PC-9 (cell line): ENCODE measurements at places on chromosomes 5 and 9. TPM values are rescaled to one million over a fixed set of nuclear protein-coding genes. Genes with fewer than 3 reads are reported as not detected.

DNA sequence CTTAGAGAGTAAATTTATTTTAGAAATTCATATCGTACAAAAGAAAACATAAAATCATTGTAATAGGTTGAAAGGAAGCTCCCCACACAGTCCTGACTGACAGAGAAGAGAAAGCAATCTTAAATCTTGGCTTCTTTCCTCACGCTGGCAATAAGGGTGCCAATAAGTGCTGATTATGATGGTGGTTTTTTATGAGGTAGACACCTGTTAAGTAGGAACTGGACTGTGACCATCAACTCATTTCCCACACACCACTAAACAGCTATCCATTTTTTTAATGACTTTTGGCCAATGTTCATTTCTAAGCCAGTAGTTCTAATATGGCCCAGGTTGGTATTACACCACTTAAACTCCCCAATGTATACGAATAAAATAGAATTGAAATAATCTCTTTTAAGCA is 893.5 kb upstream of the NUDT12 start:
- no peak for DNase-seq

ICE1 gene
- 59.1 and 68.4 TPM in 2 replicates for total RNA-seq

DNA sequence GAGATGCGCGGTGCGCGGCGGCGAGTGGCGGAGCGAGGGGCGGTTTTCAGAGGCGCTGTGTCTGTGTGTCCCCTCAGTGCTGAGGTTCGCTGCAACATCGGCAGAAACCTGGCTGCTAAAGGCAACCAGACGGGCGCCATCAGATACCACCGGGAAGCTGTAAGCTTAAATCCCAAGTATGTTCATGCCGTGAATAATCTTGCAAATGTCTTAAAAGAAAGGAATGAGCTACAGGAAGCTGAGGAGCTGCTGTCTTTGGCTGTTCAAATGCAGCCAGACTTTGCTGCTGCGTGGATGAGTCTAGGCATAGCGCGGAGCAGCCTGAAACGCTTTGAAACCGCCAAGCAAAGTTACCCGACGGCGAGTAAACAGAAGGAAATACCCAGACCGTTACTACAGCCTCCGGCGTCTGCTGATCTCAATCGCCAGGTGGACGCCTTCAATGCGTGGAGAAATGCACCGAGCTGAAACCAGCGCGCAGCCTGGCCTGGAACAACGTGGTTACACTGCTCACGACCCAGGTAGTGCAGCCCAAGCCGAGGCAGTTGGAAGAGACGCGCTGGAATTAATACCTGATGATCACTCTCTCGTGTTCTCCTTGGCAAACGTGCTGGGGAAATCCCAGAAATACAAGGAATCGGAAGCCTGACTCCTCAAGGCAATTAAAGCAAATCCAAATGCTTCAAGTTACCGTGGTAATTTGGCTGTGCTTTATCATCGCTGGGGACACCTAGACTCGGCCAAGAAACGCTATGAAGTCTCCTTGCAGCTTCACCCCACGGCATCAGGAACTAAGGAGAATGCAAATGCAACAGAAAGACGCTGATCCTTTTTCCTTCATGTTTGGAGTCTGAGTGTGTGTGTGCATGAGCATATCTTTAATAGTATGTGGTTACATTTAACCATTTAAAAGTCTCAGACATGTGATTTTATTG is 15.9 kb downstream of the OR2V1 start:
- no peak for DNase-seq

- no peak for DNase-seq
These were observed 187.3 kb upstream of the PIK3R1 start for GRCh38 chr5:68028131-68028727.

- DNase-seq = no peak
These were observed 428.2 kb upstream of the CTNND2 start for GRCh38 chr5:12332480-12332879.

DNA sequence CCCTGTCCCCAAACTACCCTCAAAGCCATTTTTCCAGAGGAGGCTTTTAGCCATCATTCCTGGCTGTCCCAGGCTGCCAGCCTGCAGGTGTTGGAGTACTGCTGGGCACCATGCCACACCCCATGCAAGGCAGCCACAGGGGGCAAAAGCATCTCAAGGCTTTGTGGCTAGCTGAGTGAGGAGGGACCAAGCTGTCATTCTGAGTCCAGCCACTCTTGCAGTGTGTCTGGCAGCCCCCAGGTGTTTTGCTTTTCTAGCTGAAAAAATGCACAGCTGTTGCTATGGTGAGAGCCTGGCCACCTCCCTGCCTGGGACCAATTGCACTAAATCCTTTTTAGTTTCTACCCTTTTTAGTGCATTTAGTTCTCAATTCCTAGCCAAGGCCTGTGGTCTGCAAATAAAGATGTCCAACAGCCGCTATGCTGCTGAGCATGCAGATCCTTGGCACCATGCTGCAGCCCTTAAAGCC is 50.4 kb upstream of the PTGS1 start:
- no peak for DNase-seq

C9orf57 gene
- not detected in 2 replicates for total RNA-seq

GRCh38 chr5:64165500-64166200 is at the start of gene RNF180:
TSS of gene RNF180 (plus strand) at chr5:64165843. CDS start at chr5:64200808, 34,965 bp downstream.
- no peak for DNase-seq

PHF2 gene
- 24.5 and 26.3 TPM in 2 replicates for total RNA-seq

- no peak for DNase-seq
These were observed 255.4 kb downstream of the IRX2 start for GRCh38 chr5:2496126-2496525.

EGFLAM gene
- not detected in 2 replicates for total RNA-seq

DNA sequence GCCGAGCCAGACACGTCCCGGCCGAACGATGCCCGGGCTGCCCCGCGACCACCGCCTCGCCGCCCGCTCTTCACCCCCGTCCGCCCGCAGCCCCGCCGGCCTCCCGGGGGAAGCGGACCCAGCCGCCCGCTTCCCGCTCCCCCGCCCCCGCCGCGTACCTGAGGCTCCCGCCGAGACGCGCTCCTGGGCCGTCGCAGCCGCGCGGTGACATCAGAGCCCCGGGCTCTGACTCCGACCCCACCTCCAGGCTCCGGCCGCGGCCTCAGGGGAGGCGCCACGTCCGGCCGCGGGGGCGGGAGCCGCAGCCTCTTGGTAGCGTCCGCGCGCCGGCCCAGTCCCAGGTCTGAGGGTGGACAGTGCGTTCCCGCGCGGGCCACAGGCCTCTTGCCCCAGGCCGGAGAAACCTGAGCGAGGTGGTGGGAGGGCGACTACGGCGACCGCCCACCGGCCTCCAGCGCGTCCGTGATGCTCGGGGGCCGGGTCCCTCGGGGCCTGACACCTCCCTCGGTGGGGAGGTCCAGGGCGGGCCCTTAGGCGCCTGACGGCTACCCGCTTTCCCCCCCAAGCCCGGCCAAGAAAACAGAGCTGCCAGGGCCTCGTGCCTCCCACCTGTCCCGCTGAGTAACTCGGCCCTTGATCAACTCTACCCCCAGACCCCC is at the start of gene SHROOM1:
SHROOM1 (minus strand) TSS at position 212 of the 659 bp plus-strand sequence. CDS start 4,507 bp downstream, outside the sequence.
- DNase-seq = peak; percentile 68

GRCh38 chr9:133430244-133430643 is 8.1 kb downstream of the ADAMTS13 start:
- DNase-seq = no peak

DNA sequence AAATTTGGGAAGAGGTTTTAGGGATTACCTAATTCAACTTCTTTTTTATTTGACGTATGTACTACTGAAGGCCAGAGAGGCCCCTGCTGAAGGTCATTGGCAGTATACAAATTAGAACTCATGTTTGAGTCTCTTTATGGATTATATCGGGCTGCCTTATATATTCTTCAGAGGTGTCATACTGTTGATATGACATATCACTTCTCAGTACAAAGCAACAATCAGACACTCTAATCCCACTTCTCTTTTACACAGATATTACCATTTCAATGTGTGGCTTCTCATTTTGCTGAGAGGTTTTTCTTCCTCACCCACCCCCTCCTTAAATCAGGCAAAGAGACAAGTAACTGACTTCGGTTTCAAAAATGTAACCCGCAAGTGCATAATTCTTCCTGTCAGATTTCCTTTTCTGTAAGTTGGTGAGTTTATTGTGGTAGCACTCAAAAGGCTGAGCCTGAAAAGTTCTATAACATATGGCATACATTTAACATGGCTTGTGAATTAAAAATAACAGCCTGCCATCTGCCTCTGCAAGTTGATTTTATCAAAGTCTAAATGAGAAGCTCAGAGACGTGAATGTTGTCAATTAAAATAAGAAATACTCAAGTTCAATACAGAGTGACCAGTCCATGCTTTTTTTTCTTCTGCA is 163.6 kb upstream of the RORB start:
- no peak for DNase-seq

MEIKIN gene
- total RNA-seq = not detected in 2 replicates

DNA sequence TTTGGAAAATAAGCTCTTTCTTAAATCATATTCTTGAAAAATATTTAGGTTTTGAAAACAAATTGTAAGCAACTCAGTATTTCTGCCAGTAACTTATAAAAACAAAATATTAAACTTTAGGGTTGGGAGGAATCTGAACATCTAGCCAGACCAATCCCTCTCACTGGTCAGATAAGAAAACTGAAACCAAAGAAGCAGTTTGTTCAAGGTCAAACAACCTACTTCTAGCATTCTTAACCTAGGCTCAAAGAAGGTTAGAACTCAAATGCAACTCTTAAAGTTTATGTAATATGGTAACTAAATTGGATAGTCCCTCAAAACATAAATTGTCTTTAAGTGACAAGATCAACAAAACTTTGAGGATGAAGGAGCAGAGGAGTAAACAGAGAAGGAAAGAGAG is 374.9 kb upstream of the TNC start:
- no peak for DNase-seq

GLRA1 gene
- not detected in 2 replicates for total RNA-seq

GRCh38 chr5:176596689-176597416 is 13.1 kb downstream of the GPRIN1 start:
- no peak for DNase-seq

DNA sequence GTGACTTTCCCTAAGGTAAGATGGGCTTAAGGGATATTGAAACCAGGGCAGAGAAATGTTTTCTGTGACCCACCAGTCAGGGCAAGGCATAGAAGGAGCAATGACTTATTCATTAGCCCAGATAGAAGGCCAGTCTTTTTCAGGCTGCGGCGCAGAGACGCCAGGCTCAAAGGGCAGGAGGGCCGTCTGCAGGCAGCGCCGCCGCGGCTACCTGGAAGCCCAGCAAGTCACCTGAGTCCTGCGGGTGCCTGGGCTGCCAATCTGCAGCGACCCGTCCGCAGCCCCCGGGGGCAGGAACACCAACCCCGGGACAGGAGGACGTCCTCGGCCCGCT is 322 bp upstream of the SH3GL2 start:
- DNase-seq = no peak

SPINK13 gene
- total RNA-seq = not detected in 2 replicates

GRCh38 chr5:125798307-125798706 is 624.9 kb upstream of the GRAMD2B start:
- no peak for DNase-seq

DNA sequence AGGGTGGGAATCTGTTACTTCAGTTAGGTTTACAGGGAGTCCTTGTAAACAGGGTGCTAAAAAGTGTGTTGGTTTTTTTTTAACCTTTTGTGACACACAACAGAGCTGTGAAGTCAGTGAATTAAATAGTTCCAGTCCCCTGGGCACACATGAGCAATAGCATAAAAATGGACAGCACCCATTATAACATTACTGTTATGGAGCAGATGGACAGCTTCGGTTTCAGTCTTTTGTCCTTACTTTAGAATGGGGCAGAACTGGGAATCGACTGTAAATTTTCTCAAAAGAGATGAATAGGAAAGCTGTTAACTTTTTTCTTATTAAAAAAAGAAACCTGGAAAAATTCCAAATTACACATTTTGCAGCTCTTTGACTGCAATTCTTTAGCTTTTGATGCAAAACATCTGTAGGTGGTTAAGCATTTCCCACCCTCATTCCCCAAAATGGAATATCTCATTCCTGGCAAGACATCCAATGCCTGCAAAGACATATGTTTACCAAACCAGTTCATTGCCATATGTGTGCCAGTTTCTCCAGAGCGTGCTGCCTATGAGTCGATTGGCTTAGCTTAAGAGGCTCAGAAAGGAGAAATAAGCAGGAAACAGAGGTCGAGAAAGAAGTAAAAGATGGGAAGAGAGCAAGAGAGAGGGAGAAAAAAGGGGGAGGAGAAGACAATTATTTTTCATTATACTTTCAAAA is 212.3 kb upstream of the TMEM161B start:
- no peak for DNase-seq

SPATA31A6 gene
- not detected in 2 replicates for total RNA-seq

GRCh38 chr9:6557883-6558616 is 87.5 kb downstream of the GLDC start:
- no peak for DNase-seq

DNA sequence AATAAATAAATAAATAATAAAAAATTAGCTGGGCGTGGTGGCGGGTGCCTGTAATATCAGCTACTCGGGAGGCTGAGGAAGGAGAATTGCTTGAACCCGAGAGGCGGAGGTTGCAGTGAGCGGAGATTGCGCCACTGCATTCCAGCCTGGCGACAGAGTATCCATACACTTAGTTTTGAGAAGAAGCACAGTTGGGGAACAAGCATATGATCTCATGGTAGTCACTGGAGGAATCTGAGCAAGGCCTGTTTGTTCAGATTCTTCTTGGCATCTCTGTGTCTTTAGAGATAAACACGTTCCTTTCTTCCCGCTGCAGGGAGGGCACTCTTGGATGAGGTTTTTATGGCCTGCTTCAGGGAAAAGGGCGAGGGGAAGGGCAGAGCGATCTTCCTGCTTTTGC is 15.6 kb upstream of the DENND1A start:
- no peak for DNase-seq

DNA sequence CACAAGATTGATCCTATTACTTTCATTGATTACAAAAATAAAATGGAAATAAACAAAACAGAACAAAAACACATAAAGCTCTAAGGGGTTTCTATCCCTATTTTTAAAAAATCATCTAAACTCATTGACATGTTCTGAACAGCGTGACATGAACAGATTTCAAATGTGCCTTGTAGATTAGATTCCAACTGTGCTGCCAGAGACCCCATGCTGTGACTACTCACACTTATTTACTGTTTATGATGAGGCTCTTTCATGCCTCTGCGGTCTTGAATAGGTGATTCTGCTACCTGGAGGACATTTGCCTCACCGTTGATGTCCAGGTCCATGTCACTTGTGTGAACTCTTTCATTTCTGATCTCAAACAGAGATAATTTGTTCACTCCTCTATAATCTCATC is 990.2 kb downstream of the CDH12 start:
- DNase-seq = no peak

- no peak for DNase-seq
These were observed 24.0 kb downstream of the VLDLR start for GRCh38 chr9:2645569-2645968.

LECT2 gene
- total RNA-seq = not detected in 2 replicates

- DNase-seq = no peak
These were observed 13.9 kb upstream of the FEM1C start for GRCh38 chr5:115558388-115558956.

GRCh38 chr9:129250786-129251185 is 72.7 kb upstream of the IER5L start:
- peak; percentile 45 for DNase-seq

GRCh38 chr9:91146391-91147019 is 215.2 kb downstream of the AUH start:
- DNase-seq = no peak

WDR31 gene
- 11.2 and 12.9 TPM in 2 replicates for total RNA-seq

DNA sequence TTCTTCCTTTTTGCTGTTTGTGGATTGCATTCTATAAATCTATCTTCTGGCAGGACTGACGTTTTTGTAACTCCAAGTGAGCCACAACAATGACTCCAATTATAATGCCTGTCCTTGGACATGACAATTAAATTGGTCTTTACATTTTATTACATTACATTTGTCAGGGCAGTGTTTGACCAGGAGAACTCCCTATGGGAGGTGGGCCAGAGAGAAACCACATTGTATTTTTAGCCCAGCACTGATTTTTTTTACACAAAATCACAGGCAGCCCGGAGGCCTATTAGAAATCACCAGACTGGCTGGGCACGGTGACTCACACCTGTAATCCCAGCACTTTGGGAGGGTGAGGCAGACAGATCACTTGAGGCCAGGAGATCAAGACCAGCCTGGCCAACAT is 99.1 kb upstream of the SMC5 start:
- DNase-seq = no peak
